Fibroblast of pulmonary artery (primary cell): ENCODE measurements at places on chromosomes 12 and 14.

DNA sequence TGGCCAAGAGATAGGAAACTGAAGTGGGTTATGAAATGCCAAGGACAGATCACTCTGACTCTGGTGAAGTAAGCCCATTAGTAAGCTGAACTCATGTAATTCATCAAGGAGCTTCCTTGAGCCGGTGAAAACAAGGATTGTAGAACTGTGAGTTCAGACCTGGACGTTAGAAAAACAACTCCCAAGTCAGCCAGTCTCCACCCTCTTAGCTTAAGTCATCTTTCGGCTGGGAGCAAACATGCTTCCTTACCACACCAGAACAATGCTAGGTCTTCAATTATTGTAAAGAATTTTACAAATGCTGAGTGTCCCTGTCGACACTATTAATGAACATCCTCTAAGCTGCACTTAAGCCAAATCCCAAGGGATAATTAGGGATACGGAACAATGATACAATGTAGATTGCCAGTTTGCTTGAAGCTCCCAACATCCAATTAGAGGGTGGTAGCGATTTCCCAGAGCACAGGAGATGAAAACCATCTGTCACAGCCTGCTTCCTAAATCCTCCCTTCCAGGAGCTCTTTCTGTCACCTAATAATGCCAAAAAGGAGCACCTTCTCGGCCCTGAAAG is 45.7 kb upstream of the VASH1 start:
- DNase-seq = peak; percentile 51

DNA sequence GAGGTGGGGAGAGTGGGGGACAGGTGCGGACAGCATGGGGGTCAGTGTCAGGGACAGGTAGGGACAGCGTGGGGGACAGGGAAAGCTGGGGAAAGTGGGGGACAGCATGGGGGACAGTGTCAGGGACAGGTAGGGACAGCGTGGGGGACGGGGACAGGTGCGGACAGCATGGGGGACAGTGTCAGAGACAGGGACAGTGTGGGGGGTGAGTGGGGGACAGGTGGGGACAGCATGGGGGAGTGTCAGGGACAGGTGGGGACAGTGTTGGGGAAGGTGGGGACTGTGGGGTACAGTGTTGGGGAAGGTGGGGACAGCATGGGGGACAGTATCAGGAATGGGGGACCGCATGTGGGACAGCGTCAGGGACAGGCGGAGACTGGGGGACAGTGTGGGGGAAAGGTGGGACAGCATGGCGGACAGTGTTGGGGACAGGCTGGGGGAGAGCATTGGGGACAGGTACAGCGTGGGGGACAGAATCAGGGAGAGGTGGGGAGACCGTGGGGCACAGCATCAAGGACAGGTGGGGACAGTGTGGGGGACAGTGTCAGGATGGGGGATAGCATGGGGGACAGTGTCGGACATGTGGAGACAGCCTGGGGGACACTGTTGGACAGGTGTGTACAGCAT is 96.1 kb downstream of the TMEM121 start:
- DNase-seq = no peak

DNA sequence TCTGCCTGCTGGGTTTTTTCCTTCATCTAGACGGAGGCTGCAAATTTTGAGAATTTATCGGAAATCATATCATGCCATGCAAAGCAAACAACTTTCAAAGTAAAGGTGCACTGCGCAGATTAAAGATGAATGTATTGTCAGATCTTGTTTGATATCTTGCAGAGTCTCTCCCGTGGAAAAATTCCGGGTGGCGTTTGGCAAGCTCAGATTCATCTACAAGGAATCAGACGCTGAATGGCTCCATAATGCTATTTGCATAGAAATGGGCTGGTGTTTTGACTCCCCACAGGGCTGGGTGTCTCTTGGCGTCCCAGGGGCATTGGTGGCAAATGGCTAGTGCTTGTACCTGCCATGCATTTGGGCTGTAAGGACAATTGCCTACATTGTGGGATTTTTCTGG is 274.0 kb downstream of the VRK1 start:
- DNase-seq = no peak

GRCh38 chr12:40224439-40225291 is at the start of gene LRRK2:
LRRK2 (plus strand) TSS chr12:40224997; CDS start chr12:40225132, 135 bp downstream.
- peak; percentile 59 for DNase-seq

DNA sequence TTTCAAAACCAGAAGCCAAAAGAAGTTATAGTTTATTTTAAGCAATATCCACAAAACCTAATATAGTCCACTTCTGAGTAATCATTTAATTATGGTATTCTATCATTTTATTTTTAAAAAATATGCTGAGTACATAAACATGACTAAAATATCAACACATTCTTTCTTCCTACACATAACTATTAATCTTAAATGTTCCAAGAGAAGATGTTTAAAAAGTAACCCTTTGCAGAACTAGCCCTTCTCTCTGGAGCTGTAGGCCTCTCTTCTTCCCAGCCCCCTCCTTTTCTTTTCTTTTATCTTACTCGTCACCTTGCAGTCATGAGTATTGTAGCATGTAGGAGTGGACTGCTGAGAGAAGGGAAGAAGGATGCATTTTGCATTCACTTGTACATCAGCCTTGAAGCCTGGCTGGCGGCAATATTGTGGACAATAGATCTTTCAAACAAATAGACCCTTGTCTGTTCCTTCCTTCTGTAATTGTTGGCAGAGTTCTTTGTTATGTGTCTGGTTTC is 941.9 kb downstream of the NRXN3 start:
- no peak for DNase-seq

GRCh38 chr14:61253064-61253738 is 27.9 kb downstream of the TMEM30B start:
- DNase-seq = no peak
